Fibroblast of the conjunctiva (primary cell): ENCODE measurements at places on chromosomes 13 and 19.

GRCh38 chr13:41398494-41399170 is 58.7 kb upstream of the RGCC start:
- DNase-seq: no peak

DNA sequence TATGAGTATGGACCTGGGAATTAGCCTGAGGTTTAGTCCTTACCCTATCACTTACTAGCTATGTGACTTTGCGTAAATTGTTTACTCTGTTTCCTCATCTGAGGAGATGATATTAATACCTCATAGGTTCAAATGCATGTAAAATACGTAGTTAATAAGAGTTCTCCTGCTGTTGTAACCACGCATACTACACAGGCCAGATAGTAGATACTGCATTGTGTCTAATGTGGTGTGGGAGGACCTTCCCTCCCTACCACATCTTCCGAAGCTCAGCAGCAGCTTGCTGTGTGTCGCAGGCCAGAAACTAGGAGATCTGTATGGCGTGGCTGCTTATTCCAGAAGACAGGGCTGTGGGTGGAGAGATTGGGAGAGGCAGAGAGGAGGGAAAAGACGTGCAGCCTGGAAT is 23.0 kb downstream of the GTF2F2 start:
- no peak for DNase-seq

DNA sequence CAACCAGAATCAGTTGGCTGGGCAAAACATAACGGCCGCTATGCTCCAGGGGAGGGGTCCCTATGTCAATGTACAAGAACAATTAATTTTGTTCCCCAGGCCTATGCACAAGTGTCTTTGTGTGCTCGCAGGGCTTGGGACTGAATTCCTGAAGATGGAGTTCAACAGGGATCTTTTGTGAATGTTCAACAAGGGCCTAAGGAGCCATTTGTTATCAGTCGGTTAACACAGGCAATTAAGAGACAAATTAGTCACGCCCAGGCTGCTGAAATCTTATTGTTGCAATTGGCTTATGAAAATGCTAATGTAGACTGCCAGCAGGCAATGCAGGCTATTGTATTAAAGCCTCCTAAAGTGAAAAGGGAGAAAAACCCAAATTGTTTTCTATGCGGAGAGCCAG is 117.5 kb downstream of the ZNF429 start:
- DNase-seq: no peak

- DNase-seq: no peak
These were observed 8.4 kb upstream of the KCTD12 start for GRCh38 chr13:76894401-76895110.

- peak; percentile 79 for DNase-seq
These were observed 59.7 kb downstream of the SPATA13 start for GRCh38 chr13:24220086-24220703.

- DNase-seq: peak; percentile 94
These were observed 1.7 kb upstream of the ELANE start for GRCh38 chr19:850221-850978.

GRCh38 chr19:45005787-45006186 is 4.5 kb downstream of the RELB start:
- no peak for DNase-seq

DNA sequence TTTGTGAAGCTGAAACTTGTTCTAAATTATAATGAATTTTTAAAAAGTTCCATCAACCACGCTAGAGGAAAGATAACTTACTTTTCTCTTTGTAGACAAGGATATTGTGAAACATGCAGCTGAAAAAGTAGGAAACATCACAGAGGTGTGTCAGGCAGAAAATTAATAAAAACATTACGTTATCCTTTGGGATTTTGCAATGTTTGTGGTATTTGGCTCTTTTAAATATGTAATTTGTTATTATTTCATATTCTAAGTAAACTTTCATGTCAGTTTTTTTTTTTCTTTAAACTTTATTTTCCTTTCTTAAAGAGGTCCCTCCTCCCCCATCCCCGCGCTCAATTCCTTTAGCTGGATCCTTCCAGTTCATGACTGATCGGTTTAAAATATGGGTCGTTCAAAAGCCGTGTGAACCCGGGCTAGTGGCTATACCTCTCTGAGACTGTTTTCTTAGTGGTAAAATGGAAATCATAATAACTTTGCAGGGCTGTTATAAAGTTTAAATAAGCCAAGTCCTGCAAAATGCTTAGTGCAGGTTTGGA is 740 bp upstream of the CCDC61 start:
- no peak for DNase-seq

DNA sequence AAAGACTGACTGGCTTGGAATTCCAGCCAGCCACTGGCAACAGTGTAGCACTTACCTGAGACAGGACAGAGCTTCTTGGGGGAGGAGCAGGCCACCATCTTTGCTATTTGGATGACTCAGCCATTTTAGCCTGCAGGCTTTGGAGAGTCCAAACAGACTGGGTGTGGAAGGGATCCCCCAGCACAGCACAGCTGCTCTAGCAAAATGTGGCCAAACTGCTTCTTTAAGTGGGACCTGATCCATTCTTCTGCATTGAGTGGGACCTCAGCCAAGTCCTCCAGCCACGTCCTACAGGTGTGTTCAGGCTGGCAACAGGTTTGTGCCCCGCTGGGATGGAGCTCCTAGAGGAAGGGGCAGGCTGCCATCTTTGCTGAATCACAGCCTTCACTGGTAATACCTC is 80.0 kb downstream of the NDFIP2 start:
- DNase-seq: no peak

GRCh38 chr19:32289566-32290210 is 55.7 kb upstream of the ZNF507 start:
- DNase-seq: no peak

- DNase-seq: no peak
These were observed 66.8 kb upstream of the MED4 start for GRCh38 chr13:48161530-48162179.

- no peak for DNase-seq
These were observed 72.0 kb downstream of the SPATA13 start for GRCh38 chr13:24232474-24232873.

- DNase-seq: no peak
These were observed at the start of gene ATP12A for GRCh38 chr13:24680258-24680920. Gene ATP12A, plus strand, starts transcription at chr13:24680408. Its CDS starts 336 bp downstream, at chr13:24680744.

GRCh38 chr19:56705939-56706338 is 34.4 kb upstream of the ZNF835 start:
- DNase-seq: no peak

GRCh38 chr19:5086230-5086629 is 117.3 kb downstream of the KDM4B start:
- no peak for DNase-seq

DNA sequence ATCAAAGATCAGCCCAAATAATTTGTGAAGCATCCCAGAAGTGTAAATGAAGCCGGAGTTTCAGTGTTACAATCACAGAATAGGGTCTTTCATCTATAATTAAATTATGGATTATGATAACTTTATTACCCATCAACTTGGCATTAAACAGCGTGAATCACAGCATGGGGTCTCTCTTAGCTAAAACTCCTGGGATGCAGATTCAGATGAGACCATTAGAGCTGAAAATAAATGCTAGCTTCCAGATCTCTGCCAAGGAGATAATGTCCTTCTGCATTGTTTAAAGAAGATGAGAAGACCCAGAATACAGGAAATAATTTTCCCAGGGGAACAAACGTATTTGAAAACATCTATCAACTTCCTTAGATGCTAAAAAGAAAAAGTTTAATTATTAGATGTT is 546.0 kb upstream of the PCDH9 start:
- no peak for DNase-seq

DNA sequence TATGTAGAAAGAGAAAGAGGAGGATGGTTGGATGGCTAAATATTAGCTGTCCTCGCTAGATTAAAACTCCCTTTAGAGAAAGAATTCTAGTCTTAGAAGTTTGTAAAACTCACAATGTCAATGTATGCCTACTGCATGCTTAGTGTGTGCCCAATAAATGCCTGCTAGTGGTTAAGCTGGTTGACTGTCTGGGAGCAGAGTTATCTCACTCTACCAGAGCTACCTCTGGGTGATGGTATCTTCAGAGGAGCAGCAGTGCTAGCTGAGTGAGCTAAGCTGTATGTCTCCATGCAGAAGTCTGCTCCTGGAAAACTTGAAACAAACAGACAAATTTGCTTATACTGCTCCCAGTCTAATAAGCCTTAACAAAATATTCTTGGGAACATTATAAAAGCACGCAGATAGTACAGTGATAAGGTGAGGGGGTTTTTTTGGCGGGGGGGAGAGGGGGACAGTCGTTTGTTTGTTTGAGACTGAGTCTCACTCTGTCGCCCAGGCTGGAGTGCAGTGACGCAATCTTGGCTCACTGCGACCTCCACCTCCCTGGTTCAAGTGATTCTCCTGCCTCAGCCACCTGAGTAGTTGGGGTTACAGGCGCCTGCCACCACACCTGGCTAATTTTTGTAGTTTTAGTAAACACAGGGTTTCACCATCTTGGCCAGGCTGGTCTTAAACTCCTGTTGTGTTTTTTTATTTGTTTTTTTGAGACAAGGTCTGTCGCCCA is 202.8 kb upstream of the TSC22D1 start:
- no peak for DNase-seq

GRCh38 chr19:39350156-39350555 is 7.9 kb downstream of the SAMD4B start:
- no peak for DNase-seq

GRCh38 chr19:17328517-17329365 is 5.9 kb downstream of the ANO8 start:
- no peak for DNase-seq

DNA sequence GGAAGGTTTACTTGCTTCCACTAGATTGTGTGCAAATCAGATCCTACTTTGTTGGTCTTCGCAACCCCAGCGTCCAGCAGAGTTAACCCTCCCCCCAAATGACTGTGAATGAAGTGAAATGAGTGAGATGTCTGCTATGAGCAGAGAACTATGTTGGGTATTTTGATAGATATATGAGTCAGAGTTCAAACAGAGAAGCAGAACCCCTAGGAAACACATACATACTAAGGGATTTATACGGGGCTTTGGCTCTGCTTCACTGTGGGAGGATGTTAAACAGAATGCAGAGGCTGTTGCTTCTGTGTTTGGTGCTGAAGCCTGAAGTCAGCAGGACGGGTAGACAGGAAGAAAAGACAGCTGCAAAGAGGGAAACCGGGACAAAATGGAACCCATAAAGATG is 197.0 kb downstream of the MZT1 start:
- no peak for DNase-seq

GRCh38 chr19:45442778-45443461 is 19.2 kb upstream of the ERCC1 start:
- no peak for DNase-seq

- no peak for DNase-seq
These were observed 2.5 kb downstream of the PCDH8 start for GRCh38 chr13:52845766-52846566.

- DNase-seq: peak; percentile 44
These were observed 15.1 kb downstream of the CCDC97 start for GRCh38 chr19:41324921-41325639.

DNA sequence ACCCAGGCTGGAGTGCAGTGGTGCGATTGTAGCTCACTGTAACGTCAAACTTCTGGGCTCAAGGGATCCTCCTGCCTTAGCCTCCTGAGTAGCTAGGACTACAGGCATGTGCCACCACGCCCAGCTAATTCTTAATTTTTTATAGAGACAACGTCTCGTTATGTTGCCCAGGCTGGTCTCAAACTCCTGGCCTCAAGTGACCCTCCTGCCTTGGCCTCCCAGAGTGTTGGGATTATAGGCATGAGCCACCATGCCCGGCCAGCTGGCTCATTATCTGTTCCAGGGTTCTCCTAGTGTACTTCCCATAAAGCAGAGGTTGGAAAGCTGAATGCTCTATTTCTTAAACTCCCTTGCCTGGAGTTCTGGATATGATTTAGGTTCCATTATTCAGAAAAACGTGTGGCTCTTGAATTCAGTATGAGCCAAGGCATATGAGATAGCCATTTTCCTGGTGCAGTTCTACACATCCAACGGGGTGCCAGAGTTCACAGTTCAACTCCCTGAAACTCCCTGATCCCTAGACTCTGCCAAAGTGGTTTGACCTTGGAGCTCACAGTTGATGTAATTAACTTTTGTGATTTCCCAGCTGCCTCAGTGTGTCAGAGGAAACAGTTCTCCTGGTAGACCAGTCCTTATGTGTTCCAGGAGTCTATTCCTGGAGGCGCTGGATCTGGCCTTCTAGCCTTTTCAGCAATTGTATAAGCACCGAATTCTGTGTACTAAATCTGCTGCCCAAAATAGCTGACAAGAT is 21.6 kb downstream of the GPR183 start:
- no peak for DNase-seq

DNA sequence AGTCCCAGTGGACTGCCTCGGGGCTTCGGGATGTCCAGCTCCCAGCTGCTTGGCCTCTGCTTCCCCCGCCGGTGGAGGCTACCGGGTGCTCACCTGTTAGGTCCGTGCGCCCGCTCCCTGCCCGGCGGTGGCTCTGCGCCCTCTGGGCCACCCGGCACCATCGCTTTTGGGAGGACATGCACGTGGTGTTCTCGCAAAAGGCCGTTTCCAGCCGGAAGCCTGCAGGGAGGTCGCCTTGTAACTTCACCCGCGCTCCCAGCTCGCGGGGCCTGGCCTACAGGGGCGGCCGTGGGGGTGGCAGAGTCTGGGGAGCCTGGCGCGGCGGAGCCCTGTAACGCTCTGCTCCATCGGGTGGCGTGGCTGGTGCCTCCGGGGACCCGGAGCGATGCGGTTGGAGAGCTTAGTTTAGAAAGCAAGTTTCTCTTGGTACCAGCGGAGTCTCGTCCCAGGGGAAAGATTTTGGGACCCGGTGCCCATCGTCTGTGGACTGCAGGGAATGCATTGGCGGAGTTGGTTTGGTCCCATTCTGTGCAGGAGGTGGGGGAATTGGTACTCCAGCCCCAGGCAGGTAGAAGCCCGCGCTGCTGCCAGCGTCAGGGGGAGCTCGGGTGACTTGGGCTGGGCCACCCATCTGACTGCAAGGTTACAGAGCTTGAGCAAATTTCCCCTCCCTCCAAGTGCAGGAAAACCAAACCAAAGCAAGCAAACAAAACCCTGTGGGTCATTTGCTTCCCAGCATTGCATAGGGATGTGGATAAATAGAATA is 673 bp downstream of the SPATA13 start:
- no peak for DNase-seq

- DNase-seq: no peak
These were observed 101.4 kb downstream of the LACC1 start for GRCh38 chr13:43981091-43981490.

DNA sequence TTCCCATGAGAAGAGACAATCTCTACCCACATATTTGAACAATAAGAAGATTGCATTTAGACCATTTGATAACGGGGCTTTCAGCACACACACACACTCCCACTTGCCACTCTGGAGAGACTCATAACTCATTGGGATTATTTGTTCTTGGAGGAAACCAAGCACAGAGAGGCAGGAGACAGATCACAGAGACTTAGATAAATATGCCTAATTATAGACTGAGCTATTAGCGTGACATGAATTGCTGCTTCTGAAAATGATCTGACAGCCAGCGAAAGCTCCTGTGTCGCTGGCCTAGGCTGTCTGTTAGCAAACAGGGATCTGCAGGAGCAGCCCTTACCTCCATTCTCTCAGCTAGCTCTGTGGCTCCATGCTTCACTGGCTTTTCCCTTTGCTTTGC is 111.4 kb downstream of the CCNA1 start:
- DNase-seq: no peak

DNA sequence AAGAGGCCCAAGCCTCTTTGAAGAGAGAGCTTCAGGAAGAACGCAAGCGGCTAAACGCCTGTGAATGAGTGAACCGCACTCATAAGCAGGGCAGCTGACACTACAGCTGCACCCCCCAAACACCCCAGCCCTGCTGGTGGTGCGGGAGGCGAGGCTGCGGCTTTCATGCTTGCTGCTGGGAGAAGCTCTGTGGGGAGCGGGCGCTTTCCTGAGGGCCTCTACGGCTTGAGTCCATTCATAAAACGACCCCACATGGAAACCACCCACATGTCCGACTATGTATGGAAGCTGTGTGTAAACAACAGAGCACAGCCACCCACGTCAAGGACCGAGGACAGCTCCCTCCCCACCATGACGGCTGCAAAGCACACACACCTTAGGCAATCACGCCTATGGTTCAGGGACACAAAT is 5.5 kb downstream of the AP3D1 start:
- no peak for DNase-seq
